Uterus (tissue), 4 donors: ENCODE measurements at places on chromosomes 7 and 10. TPM values are rescaled to one million over a fixed set of nuclear protein-coding genes. Genes with fewer than 3 reads are reported as not detected.

DNA sequence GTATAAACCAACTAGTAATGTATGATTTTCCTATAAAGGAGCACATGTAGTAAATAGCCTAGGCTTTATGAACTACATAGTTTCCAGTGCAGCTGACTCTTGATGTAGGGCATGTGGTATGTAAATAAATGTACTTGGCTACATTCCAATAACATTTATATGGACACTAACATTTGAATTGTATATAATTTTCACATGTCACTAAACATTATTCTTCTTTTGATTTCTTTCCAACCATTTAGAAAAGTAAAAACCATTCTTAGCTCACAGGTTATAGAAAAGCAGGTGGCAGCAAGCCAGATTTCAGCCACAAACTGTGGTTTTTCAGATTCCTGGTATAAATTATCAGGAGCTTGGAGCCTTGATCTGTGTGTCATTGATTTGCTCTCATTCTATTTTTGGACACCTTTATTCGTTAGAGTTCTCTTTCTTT is 1182.0 kb downstream of the CNTNAP2 start:
- no peak for DNase-seq

GRCh38 chr7:76358011-76358480 is 745 bp downstream of the YWHAG start:
- peak; percentile 62 for DNase-seq

DNA sequence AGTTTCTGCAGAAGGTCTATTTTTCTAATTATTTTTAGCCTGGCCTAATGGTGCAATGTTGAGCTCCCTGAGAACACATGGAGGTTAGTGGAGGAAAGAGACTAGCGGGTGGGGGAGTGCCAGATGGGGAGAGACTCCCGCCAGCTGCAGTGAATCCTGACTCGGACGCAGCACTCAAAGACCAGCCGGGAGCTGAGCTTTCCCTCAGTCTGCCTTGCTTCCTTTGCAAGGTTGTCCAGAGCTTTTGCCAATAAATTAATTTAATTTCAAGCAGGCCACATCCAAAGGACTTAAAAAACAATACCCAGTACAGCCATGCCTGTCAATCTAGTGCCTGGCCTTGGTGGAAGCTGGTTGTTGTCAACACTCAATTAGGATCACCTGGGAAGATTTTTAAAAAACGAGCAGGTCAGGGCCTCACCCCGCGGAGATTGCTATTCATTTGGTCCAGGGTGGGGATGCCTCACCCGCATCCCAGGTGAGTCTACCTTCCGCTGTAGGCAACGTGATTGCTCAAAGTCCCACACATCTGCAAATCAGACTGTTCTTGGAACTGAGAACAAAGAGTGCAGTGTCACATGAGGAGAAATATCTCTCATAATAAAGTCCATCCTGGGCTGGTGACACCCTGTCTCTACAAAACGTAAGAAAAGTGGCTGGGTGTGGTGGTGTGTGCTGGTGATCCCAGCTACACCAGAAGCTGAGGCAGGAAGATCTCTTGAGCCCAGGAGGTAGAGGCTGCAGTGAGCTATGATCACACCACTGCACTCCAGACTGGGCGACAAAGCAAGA is 4.0 kb downstream of the CLRN3 start:
- no peak for DNase-seq

GRCh38 chr10:46092524-46093081 is 46.5 kb upstream of the MSMB start:
- no peak for DNase-seq

- DNase-seq: no peak
Measured at GRCh38 chr7:142612237-142612881, 136.9 kb upstream of the PRSS1 start.

- no peak for DNase-seq
Measured at GRCh38 chr7:49483142-49483541, 290.3 kb upstream of the VWC2 start.

DNA sequence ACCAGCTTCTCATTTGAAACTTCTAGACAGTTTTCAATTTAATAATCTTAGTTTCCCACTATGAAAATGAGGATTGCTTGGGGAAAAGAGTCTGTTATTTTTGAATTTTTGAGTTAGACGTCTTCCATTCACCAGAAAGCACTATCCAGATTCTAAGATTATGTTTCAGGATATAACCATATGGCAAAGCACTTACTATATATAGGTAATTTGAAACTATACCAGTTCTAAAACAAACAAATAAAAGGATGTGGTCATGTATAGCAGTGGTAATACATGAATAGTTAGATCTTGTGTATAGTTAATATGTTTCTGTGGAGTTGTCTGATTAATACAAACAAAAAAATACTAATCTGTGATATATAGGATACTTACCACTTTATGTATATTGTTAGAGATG is 320.0 kb downstream of the EXOC4 start:
- DNase-seq: no peak

GRCh38 chr10:87703771-87704170 is 44.1 kb downstream of the PAPSS2 start:
- no peak for DNase-seq

DNA sequence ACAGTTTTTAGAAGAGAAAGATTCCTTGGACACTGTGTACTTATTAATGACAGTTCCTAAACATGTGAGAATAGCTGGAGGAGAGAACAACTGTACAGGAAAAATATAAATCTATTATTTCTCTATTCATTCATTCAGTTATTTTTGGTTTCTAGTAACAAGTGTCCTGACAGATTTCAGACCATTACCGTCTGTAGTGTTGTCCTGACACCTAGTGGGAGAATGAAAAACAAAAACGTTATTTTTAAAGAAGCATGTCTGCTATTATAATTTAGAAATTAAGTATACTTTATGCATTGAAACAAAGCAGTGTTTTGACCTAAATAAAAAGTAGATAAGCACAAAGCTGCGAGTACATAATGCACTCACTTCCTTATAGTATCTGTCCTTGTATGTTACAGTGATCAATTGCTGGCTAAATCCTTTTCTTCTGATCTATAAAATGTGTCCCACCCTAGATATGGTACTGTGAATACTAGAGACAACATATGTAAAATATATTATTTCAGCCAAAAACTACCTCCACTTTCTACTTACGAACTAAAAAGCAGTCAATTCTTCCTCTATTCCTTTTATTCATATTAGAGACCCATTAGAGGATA is 575.6 kb downstream of the ARL4A start:
- DNase-seq: no peak

DNA sequence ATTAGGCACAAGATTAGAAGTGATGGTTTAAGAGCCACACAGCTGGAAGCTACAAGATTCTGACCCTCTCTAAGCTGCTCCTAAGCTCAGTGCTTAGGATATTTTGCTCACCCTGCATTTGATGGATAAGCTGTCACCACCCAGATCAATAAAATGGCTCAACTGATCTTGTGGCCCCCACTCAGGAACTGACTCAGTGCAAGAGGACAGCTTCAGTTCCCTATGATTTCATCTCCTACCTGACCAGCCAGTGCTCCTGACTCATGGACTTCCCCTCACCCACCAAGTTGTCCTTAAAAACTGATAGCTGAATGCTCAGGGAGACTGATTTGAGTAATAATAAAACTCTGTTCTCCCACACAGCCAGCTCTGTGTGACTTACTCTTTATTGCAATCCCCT is 833.8 kb downstream of the GRID1 start:
- no peak for DNase-seq

- DNase-seq: no peak
Measured at GRCh38 chr10:1284076-1284475, 227.9 kb downstream of the WDR37 start.

- DNase-seq: no peak
Measured at GRCh38 chr10:103983367-103983911, 16.5 kb downstream of the SLK start.

GRCh38 chr7:7110706-7111105 is 71.6 kb upstream of the C1GALT1 start:
- DNase-seq: no peak

DNA sequence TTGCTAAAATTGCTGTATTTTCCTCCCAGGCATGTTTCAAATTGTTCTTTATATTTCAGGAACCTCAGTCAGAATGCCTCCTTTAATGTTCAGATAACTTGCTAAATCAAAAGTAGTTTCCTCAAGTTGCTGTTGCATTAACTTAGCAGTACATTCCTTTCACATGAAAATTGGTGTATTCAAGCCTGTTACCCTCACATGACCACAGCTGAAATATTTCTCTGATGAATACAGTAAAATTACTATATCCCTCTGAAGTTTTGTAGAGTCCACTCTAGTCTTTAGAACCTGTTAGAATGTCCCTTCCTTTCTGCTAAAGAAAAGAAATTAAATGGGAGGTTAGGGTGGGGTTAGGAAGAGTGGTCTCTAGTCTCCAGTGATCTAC is 24.5 kb upstream of the C1GALT1 start:
- no peak for DNase-seq

DNA sequence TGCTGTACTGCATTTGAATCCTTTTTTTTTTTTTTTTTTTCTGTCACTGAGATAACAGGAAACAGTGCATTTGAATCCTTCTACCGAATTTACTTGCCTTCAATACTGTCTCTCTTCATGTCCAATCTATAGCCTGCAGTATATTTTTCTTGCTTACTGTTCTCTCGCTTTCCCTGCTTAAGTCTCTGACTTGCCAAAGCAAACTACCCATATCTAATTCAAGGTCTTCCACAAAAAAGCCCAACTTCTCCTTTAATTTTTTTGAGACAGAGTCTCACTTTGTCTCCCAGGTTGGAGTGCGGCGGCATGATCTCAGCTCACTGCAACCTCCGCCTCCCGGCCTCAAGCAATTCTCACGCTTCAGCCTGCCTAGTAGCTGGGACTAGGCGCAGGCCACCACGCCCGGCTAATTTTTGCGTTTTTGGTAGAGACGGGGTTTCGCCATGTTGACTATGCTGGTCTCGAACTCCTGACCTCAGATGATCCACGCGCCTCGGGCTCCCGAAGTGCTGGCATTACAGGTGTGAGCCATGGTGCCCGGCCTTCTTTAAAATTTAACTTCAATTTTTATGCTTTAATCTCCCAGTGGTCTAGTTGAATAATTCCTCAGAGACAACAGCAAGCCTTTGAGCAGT is 882 bp downstream of the PDCD11 start:
- DNase-seq: no peak

- DNase-seq: no peak
Measured at GRCh38 chr7:116800594-116800993, 61.8 kb upstream of the CAPZA2 start.

- DNase-seq: no peak
Measured at GRCh38 chr10:74292871-74293427, 141.9 kb downstream of the ADK start.

GRCh38 chr10:112536663-112537062 is 89.6 kb downstream of the VTI1A start:
- no peak for DNase-seq

DNA sequence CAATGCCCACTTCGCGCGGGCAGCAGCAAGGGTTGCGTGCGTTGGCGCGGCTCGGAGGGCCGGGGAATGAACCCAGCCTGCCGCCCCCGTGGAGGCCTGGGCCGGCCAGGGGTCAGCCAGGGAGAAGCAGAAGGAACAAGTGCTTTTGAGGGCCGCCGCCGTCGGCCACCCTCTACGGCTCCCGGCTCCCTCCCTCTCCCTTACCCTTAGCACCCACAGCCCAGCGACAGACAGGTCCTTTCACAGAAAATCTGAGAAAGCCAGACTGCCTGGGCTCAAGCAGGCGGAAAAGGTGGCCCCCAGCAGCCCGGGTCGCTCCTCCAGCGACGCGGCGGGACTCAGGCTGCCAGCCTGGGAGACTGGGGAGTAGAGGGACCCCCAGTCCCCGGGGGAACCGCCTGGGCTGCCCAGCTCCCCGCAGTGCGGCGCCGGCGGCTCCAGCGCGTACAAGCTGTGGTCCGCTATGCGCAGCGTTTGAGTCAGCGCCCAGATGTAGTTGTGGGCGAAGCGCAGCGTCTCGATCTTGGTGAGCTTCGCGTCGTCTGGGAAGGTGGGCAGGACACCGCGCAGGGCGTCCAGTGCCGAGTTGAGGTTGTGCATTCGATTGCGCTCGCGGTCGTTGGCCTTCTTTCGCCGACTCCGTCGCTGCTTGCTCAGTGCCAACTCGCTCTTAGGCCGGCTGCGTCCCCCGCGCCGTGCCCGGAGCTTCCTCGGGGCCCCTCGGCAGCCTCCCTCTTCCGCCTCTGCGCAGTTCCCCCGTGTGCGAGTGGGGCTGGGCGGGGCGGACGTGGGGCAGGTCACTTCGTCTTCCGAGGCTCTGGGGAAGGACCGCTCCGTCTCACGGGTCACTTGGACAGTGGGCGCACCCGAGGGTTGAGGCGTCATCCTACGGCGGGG is 815 bp downstream of the NEUROG3 start:
- no peak for DNase-seq

DNA sequence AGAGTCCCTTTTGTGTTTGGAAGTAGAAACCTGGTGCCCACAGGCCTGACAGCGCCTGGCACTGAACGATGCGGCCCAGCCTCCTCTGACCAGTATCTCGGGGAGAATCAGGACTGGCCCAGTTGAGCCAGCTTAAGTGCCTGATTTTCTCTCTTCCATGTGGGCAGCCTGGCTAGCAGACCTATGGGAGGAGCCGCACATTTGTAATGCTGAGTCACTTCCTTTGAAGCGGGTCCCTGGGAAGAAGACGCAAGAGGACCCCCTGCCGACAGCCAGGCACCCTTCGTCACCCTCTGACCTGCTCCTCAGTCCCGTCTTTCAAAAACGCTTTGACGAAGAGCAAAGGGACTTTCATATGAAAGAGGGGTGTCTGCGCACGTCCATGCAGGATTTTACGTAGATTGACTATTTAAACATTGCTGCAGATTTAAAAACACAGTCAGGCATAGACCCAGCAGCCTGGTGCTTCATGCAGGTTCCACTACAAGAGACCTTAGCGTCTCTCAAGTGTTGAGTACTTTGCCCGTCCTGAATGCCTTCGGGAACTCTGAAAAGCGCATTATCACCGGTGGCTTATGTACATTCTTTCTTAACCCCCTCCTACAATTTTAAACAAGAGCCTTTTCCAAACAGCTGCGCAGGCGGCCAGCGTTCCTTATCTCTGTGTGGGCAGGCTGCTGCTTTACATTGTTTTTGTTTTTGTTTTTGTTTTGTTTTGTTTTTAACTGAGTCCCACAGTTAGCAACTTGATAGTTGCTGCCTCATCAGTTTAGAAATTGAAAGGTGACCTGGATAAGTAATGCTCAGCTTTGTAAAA is 36.5 kb upstream of the AP5Z1 start:
- peak; percentile 60 for DNase-seq

DNA sequence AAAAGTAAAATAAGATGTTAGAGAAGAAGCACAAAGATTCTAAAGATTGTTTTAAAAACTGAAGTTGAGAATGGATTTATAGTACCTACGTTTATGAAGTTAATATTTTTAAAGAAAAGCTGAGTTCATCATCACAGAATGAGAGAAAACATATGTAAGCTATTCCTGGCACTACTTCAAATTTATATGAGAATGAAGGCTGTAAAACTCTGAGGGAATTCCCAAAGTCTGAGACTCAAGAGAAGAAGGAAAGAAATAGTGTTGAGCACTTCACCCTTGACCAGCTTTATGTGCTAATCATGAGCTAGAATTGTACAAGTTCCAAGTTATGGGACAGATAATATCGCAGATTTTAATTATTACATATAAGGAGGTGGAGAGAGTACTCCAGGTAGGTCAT is 323.7 kb upstream of the GNAI1 start:
- no peak for DNase-seq

GRCh38 chr7:3732395-3733005 is 431.4 kb downstream of the SDK1 start:
- no peak for DNase-seq

Gene FEZF1
- total RNA-seq: not detected

Gene ZPBP
- not detected for total RNA-seq

Gene C10orf105
- total RNA-seq: not detected

Gene NYAP1
- 0.29 TPM for total RNA-seq

Gene CPXM2
- 16.4 TPM for total RNA-seq

Gene KCNMA1
- total RNA-seq: 205 TPM

Gene SAMD9L
- 17.1 TPM for total RNA-seq

Gene ZNF398
- 22.6 TPM for total RNA-seq
